Cerebellum (tissue), 4 donors: ENCODE measurements at places on chromosomes 16 and 17. TPM values are rescaled to one million over a fixed set of nuclear protein-coding genes. Genes with fewer than 3 reads are reported as not detected.
A peak's percentile ranks its signal among the peaks of the same experiment; 100 is the strongest.

ABCC11 gene
- total RNA-seq, result 0.54 TPM

GRCh38 chr16:20323591-20324117 is 3.7 kb downstream of the GP2 start:
- DNase-seq, result no peak

DNA sequence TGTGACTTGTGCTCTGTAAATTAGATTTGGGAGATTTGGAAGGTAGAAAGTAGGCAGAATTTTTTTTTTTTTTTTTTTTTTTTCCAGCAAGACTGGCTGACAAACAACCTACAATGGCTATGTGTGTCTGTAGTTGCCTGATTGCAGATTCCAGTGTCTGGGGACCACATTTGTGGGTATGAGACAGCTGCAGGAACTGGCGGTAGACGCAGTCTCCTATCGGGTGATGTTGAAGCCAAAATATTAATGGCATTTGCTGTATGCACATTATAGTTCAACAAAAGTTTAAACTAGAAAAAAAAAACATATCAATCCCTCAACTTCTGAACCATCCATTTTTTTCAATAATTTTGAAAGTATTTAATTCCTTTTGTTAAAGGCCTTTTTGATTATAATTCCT is 665.2 kb downstream of the TOX3 start:
- DNase-seq, result no peak

GRCh38 chr17:80780381-80781198 is 211.1 kb upstream of the CHMP6 start:
- no peak for DNase-seq

- DNase-seq, result no peak
Observed at GRCh38 chr16:1792836-1793577, 498 bp downstream of the IGFALS start.

GRCh38 chr16:56257239-56257638 is 66.0 kb downstream of the GNAO1 start:
- no peak for DNase-seq

- no peak for DNase-seq
Observed at GRCh38 chr16:86252596-86252995, 257.7 kb upstream of the FOXF1 start.

DNA sequence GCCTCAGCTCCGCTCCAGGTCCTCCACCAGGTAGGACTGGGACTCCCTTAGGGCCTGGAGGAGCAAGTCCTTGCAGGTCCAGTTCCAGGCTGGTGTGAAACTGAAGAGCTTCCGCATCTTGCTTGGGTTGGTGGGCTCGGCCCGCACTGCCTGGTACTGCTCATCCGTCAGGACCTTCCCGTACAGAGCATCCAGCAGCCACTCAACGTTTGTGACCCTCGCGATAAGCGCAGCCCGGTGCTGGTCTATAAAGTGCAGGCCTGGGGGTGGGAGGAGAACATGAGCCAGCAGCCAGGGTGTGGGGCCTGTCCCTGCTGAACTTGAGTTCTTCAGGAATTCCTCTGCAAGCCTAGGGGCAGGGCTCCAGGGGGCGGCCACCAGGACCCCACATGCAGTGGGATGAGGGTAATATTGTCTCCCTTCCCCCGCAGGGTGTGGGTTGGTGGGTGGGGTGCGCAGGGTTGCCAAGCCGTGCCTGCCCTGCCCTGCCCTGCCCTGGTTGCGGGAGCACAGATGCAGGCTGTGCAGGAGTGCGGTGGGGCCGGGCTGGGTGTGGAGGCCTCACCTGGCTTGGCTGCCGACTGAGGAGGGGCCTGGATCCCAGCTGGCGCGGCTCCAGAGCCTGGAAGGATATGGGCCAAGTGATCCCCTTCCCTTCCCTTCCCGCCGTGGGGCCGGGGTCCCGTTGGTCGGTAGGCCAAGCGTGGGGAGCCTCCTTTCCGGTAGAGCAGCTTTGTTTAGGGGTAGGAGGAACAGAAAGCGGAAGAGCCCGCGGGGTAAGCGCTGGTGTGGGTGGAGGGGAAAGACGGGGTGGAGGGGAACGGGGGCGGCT is 762 bp downstream of the PYCARD start:
- no peak for DNase-seq

SLFN11 gene
- 14.7 TPM for total RNA-seq

MYH8 gene
- 0.27 TPM for total RNA-seq

DNA sequence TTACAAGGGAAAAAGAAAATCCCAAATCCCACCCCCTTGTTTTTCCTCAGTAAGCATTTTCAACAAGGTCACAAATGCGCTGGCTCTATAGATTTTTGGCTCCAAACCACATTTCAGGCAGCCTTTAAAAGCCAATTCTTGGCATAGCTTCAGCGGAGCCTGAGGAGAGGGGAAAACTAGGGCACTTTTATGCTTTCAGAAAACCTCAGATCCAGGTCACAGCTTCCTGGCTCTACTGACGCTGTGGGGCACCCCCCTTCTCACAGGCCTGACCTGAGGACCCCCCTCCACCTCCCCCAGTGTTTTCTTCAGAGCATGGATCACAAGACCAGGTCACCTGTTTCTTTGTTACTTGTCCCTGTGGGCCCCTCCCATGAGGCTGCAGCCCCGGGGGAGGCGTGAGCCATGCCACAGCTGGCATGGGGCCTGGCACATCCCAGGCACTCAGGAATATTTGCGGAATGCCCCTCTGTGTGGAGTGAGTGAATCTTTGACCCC is 30.1 kb upstream of the MTSS2 start:
- DNase-seq, result peak; percentile 77

DNA sequence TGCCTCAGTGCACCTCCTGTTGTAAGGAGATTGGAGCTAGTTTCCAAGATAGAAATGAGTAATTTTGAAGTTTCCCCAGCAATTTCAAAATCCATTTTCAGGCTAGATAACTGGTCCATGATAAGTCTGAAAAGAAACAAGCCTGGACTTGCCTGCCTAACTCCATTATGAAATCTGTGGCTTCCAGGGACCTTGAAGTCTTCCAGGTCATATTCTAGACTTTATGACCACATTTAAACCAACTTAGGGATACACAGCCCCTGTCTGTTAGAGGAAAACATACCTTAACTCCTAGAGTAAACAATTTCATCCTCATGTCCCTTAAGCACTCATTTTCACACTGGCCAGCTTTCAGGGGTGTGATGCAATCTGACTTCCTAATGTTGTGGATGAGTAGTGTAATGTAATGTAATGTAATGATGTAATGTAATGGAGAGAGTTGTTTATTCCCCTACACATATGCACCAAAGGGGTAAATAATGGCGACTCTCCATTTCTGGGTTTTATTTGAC is 96.7 kb upstream of the FAM20A start:
- no peak for DNase-seq

DNA sequence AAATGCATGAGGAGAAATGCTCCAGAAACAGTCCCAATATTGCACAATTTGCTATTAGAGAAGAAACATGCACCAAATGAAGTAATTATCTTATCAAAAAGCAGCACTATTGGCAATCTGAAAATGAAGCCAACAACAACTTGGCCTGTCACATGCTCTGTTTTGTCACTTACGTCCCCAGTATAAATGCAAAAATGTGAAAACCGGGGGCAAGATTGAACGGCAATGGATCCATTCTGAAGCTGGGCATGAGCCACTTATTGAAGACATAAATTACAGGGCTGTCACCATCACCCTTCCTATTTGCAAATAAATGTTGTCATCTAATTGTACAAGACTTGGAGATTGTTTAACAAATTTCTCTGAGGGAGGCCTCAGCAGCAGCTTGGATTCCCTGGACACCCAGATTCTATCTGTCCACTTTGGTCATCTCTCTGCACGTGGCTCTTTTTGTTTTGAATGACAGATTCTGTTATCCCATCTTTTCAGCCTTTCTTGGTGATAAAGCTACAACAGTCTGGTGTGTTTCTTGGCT is 180.2 kb upstream of the CDH5 start:
- no peak for DNase-seq

TRAPPC1 gene
- total RNA-seq, result 21.3 TPM

TPSB2 gene
- total RNA-seq, result not detected

DNA sequence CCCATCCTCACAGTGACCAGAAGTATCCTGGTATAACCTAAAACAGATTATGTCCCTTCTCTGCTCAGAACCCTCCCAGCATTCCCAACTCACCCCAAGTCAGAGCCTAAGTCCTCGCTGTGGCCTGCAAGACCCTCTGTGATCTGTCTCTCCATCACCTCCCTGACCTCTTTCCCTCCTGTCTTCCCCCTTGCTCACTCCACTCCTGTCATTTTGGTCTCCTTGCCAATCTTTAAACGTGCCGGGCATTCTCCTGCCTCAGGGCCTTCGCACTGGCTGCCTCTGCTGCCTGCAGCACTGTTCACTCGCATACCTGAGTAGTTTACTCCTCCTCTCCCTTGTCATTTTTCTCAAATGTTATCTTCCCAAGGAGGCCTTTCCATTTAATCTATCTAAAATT is 97.7 kb downstream of the GSG1L start:
- DNase-seq, result no peak

DNA sequence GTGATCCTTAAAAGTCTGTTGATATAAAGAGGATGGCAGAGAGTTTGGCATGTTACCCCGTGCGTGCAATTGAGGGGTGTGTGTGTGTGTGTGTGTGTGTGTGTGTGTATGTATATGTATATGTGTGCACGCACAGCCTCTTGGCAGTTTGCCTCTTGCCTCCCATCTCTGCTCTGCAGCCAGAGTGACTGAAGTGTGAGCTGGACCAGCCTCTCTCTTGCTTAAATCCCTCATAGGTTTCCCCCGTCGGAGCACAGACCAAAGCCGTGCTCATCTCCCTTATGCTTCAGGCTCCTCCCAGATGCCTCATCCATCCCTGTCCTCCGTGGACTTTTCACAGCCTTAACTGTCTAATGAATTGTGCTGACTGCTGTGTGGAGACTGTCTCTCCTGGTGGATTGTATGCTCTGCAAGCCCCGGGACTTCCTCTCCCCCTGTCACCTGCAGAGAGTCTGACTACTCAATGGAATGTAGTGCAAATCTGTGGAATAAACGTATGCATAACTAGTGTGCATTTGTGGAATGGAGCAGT is 413.5 kb downstream of the CPPED1 start:
- DNase-seq, result no peak

GRCh38 chr16:27634779-27635178 is 84.8 kb downstream of the KATNIP start:
- no peak for DNase-seq

DBF4B gene
- 6.4 TPM for total RNA-seq

DNA sequence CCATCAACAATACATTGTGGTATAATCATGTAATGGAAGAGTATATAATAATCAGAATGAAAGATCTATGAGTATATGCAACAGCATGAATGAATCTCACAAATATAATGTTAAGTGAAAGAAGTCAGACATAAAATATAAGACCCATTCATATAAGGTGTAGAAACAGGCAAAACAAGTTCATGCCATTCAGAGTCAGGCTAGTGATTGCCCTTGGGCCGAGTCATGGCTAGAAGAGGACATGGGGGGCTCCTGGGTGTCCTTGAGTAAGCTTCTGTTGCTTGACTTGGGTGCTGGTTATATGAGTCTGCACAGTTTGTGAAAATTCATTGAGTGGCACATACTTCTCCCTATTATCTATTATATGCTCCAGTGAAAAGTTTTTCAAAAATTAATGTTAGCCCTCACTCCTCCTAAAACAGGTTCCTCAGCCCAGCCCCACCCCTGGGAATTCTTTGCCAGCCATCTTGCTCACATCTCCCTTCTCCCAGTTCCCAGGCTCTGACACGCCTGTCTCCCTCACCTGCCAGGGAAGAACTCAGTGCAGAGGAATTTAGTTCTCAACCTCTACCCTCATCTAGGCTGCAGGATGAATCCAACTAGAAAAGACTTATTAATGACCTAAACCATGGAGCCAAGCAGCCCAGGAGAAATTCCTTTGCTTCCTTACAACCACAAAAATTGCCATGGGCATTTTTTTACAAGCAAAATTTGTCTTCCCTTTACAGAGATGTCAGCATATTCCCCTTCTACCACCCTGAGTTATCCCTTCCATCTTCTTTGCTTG is 52.4 kb upstream of the NFAT5 start:
- no peak for DNase-seq

DNA sequence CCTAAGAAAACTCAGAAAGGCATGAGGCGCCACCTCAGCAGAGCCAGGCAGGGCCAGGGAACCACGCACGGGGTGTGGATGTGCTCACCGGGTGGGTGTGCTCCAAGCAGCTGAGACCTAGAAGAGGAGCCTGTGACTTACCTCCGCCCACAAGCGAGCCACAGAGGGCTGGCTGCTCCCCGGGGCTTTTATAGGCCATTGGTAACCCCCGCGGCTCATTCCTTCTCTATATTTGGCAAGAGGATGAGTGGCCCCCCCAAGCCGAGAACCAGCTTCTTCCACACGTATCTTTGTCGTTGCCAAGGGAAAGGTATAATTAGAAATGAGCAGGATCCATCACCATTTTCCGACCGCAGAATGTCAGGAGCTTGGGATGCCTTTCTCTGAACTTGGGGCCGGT is at the start of gene MYH3:
Gene MYH3, minus strand, starts transcription at position 162 of the 400 bp plus-strand sequence. CDS start 2,245 bp downstream, outside the sequence.
- DNase-seq, result no peak

GRCh38 chr17:40260528-40260927 is 27.2 kb upstream of the CDC6 start:
- DNase-seq, result no peak

DNA sequence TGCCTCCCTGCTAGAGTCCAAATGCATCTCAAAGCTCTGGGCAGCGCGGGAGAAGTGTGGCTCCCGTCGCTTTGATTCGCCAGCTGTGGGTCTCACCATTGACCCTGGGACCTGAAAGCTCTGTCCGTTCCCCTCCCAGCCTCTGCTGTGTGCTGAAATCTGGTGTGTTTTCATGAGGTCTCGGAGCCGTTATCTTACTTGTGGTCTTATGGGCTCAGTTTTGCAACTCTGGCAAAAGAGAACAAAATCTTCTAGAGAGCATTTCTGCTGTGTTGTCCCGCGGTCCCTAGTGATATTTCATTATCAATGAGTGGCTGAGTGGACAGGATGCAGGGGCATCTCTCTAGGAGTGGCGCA is 13.3 kb downstream of the CRISPLD2 start:
- no peak for DNase-seq

DNA sequence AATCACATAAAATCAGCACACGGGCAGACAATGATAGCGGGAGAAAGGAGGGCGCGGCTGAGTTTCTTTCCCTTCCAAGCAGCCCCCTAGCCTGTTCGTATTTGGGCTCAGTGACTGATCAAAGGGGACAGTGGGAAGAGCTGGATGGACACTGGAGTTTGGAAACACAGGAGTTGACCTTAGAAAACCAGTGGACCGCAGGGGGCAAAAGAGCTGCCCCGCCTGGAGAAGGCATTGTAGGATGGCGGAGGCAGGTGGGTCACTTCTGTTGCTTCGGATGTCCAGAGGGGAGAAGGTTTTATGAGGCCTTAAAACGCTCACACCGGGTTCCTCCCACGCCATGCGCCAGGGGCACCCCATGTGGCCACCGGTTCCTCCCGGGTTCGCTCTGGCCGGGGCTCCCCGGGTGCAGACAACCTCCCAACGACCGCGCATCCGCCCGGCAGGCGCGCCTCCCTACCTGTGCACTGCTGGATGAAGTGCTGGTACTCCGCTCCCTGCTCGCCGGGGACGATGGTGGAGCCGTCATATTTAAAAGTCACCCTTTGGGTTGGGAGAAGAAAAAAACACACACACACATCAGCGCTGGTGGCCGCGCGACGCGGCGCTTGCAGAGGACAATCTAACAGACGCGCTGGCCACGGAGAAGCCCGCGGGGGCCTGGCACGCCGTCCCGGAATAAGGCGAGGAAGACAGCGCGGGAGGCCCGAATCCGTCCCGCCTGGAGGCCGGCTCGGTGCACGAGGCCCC is 662 bp downstream of the COTL1 start:
- DNase-seq, result peak; percentile 31
